ENCODE measurements at places on chromosomes 13 and 19.
A peak's percentile ranks its signal among the peaks of the same experiment; 100 is the strongest.

DNA sequence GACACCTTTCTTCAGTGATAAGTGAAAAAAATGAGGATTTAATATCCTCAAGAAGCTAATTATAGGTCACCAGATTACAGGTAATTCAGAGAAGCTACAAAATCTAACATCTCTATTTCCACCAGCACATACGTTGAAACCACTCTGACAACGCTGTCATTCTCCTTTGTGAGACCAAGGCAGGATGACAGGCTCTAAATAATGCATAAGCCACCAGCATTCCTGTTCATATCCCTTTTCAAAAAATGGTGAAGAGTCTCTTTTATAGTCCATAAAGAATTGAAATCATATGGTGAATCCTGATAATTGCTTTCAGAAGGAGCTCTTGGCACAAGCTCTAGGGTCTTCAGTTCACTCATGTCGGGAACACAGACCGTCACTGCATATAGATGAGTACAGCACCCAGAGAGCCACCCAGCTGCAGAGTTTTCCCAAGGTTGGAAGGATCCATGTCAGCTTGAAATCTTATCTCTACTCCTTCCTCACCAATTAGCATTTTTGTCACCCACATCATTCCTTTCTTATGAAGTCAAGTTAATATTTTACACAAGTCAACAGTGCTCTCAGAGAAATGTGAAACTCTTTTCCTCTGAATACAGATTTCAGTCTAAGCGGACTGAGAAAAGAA is 431.4 kb downstream of the TBC1D4 start:
- no peak for DNase-seq

GRCh38 chr13:73932091-73932490 is 202.1 kb downstream of the KLF12 start:
- DNase-seq: peak; percentile 13

DNA sequence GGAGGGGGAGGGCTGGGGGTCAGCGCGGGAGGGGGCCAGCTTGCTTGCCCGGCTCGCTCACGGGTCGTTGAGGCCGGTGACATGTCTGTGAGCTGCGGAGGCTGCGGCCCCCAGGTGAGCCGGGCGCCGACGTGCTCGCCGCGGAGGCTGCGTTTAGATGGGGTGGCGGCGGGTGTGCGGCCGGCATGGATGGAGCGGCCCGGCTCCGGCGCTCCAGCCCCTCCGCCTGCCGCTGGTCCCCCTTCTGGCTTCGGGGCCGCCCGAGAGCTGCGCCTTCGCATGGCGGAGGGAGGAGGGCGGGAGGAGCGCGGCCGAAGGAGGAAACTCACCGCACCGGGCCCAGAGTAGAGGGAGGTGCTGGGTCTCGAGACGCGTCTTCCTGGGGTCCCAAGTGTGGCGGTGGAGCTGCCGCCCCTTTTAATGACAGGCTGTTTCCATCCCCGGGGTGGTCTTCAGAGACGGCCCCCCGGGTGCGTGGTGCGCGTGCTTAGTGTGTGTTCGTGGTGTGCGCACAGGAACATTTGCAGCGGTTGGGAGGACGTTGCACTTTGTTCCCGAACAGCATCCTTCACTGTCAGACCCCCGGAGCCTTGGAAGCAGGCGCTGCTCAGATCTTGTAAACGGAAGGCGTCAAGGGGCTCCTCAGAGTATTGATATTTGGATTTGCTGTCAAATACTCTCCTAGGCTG is at the start of gene AKAP11:
Gene AKAP11, plus strand, starts transcription at position 38 of the 689 bp plus-strand sequence. CDS start 14,197 bp downstream, outside the sequence.
- peak; percentile 48 for DNase-seq

- DNase-seq: no peak
These were observed 4.2 kb downstream of the DYRK1B start for GRCh38 chr19:39829702-39830275.

DNA sequence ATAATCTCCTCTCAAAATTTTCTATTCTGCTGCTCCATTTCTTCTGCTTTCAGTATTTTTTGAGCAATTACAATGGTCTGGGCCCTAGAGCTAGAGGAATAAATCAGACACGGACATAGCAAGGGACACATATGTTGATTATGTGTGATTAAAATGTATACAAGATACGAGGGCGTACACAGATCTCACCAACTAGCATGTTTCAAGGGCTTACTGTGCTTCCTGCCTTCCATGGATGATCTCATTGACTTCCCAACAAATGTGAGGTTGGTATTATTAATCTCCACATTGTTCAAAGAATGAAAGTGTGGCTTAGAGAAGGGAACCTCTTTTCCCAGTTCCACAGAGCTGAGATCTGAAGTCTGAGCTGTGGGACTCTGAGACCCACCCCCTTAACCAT is 9.1 kb downstream of the PLD3 start:
- no peak for DNase-seq

DNA sequence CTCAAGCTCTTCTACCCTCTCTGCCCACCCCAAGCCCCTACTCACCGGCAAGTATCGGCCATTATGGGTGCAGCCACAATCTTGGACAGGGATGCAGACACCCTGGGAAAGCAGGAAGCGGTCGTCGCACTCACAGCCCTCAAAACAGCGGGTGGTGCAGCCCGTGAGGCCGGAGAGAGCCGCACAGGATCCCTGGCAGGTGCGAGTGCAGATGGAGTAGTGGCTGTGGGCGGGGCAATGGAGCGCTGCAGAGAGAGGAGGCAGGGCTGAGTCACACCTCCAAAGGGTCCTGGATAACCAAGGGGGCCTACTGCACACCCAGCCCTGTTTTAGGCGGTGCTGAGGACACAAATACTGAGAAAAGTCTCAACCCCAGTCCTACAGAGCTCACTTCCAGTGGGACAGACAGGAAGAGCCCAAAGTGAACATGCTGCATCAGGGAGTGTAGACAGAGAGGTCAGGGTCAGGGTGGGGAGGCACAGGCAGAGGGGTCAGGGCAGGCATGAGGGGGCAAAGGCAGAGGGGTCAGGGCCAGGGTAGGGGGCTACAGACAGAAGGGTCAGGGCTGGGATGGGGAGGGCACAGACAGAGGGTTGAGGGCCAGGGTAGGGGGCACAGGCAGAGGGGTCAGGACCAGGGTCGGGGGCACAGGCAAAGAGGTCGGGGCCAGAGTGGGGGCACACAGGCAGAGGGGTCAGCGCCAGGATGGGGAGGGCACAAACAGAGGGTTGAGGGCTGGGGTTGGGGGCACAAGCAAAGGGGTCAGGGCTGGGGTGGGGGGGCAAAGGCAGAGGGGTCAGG is 24.2 kb upstream of the FBL start:
- DNase-seq: no peak

DNA sequence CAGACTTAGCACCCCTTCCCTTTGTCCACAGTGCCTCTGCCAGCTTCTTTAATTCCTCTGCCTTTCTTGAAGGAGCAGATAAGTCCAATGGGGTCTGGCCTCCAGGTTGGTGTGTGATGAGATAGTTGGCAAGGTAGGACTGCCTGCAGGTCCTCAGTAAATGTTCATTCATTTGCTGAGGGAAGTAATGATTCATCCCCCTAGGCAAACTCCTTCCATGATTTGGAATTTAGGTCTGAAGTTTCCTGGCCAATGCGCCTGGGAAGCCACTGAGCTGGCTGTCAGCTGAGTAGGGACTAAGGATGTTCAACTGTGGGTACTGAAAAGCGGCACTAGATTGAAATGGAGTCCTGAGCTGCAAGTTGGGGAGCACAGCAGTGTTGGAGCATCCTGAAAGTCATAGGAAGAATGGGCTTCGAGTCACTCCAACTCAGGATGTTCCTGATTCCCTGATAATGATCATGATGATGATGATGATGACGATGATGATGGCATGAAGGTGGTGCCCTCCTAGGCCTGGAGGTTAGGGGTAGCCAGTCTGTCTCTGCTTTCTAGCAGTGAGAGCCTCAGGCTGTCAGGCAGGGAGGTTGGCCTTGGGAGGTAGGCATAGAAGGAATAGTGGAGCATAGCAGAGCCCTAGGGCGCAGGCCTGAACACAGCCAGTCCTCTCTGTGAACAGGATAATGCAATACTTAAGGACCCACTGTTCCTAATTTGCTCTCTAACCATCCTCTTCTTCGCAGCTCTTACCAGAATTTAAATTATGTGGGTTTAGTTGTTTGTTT is 44.7 kb downstream of the COL4A2 start:
- no peak for DNase-seq

DNA sequence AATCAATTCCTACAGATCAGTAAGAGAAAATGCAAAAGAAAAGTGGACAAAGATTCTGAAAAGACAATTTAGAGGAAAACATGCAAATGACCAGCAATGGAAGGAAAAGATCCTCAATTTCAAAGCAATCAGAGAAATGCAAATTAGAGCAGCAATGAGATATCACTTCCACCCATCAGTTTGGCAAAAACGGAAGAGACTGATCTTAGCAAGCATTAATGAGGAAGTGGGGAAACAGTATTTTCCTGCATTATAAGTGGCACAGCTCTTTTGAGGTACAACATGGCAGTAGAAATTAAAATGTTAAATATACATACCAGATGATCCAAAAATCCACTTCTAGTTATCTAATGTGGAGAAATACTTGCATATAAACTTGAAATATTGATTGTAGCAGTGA is 69.1 kb upstream of the SLC7A1 start:
- no peak for DNase-seq

GRCh38 chr13:44155422-44156293 is 218.0 kb upstream of the SERP2 start:
- no peak for DNase-seq

DNA sequence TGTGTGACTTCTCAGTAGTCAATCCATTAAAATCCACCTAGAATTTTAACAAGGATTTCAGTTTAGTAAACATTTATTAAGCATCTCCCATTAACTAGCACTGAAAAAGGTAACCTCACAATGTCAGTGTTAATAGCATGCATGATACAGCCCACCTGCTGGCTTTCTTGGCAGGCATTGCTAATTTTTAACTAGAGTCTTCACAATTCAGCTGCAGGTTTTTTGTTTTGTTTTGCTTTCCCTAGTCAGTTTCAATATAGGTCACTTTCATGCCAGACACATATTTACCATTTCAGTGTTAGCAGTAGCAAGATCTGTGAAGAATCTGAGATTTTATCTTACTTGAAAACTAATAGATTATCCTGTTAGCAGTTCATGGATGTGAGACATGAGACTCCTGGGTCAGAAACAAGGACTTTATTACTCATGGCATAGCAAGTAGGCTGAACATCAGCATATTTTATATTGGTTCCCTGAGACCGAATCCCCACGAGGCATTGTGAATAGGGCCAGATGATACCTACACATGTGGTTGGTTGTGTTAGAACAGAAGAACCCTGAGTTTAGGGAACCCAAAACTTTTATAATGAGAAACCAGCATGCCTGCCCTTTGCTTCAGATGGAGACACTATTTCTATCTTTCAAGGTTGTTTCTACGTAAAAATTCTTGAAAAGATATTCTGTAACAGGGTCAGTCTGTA is 198.0 kb upstream of the HTR2A start:
- no peak for DNase-seq

DNA sequence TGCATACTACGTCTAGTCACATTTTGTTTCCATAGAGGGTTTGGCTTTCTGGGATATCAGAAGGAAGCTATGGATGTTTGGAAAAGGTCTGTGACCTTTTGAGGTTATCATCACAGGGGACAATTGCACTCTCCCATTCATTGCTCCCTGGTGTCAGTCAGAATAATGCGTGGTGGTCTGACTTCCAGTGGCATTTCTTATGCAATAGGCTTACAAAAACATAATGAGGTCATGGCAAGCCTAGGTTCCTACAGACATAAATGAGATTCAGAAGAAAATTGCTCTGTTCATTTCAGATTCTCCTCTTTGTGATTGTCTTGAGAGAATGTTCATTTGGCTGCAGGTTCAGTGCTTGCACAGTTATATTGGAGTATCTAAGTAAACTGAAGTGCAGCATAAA is 54.6 kb downstream of the ARHGAP35 start:
- DNase-seq: no peak

- no peak for DNase-seq
These were observed 662.4 kb downstream of the TBC1D4 start for GRCh38 chr13:74819549-74819948.

DNA sequence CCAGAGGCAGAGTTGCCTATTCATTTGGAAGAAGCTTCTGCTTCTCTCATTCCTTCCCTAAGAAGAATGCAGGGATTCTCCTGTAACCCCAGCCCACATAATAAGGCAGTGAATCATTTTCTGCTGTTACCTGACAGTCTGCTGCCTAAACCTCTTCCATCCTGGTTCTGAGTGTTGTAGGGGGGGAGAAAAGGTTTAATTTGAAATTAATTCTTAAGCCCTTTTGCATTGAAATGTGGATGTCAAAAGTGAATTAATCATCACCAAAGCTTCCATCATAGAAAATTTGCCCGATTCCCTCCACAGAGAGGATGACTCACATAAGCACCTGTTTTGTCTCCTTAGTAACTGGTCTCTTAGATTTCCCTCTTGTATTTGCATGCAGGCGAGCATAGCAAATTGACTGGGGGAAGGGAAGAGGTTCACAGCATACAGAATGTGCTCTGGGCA is 146.7 kb upstream of the FNDC3A start:
- DNase-seq: peak; percentile 25

- DNase-seq: no peak
These were observed 65.9 kb downstream of the ENOX1 start for GRCh38 chr13:43720780-43721397.

GRCh38 chr19:1136201-1136600 is 32.4 kb downstream of the GPX4 start:
- DNase-seq: no peak
